ENCODE measurements at places on chromosomes 11 and 22.
A peak's percentile ranks its signal among the peaks of the same experiment; 100 is the strongest.

GRCh38 chr22:44438481-44439131, 59.4 kb downstream of the RTL6 start:
- no peak for DNase-seq

DNA sequence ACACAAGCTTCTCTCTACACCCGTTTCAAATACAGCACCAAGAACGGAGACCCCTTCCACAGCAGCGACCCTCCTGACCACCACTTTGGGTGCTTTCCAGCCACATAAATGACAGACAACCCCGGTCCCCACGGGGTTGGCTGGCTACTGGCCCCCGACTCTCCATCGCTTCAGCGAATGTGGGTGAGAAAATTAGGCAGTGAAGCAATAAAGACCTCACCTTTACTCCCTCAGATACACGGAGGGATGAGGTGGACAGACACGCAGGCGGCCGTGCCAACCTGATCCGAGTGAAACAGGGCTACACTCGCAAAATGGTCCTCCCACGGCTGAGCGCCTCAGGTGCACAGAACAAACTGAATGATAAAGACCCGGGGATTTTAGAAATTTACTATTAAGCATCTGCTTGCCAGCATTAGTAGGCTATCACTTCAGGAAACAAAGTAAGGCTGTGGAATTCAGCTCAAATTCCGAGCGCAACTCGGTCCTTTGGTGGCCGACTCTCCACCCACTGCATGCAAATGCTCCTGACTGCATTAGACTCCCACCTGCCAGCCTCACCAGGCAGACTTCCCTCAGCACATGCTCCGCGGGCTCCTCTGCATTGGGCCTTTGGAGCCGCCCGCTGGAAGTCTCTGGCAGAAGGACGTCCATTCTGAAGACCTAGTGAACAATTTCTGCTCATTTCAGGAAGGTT, 12.8 kb upstream of the EFCAB6 start:
- DNase-seq = peak; percentile 77

- DNase-seq = no peak
Measured at GRCh38 chr11:117439256-117439655, 111.6 kb downstream of the CEP164 start.

DNA sequence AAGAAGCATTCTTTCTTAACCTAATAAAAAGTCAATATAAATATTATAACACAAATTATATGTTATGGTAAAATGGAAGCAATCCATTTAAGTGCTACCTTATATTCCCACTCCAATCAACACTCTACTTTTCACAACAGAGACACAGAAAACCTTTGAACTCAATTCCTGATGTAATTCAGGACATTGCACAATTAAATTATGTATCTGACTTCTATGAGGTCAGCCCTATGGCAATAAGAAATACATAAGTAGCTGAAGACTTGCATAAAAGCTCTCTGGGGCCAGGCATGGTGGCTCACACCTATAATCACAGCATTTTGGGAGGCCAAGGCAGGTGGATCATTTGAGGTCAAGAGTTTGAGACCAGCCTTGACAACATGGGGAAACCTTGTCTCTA, 6.8 kb downstream of the OR4D10 start:
- DNase-seq = no peak

DNA sequence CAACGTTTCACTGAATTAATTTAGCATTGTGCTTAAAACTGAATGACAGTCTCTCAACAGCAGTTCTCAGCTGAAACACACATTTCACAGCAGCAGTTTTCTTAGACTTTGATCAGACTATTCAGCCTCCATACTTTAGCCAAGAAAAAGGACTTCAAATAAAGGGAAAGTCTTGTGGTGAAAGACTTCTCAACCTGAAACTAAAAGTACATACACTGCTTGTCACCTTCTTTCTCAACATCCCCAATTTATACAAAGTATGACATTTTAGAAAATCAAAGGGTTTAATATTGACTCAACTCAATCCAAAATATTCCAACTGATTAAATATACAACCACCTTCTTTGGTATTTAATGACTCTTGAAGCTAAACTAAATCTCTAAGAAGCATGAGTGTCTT, 419.0 kb downstream of the LRRC4C start:
- DNase-seq = no peak

DNA sequence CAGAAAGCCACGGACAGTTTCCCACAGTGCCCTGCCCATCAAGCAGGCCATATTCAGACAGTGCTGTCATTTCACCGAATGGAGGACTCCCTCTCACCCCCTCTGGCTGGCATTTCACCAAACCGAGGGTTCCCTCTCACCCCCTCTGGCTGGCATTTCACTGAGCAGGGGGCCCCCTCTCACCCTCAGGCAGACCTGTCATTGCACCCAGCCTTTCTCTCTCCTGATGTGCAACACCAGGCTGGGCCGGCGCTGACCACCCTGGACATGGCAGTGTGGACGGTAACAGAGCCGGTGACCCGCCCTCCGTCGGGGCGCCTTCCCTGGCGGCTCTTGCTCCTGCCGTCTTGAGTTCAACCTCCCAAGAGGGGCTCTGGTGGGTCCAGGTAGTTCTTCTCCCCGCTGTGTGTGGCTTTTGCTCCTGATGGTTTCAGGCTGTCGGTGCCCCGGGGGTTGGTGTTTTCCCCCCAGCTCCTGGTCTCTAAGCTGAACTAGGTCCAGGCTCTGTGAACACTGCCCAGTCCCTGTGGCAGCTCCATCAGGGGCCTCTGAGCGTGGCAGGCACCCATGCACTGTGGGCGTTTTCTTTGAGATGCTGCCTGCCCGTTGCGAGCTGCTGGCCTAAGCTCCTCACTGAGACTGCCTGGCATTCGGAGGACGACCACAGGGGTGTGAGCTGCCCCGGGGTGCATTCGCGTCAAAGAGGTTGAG, 46.9 kb downstream of the SMIM38 start:
- DNase-seq = no peak

- DNase-seq = no peak
Measured at GRCh38 chr11:112728288-112728687, 232.9 kb upstream of the NCAM1 start.

DNA sequence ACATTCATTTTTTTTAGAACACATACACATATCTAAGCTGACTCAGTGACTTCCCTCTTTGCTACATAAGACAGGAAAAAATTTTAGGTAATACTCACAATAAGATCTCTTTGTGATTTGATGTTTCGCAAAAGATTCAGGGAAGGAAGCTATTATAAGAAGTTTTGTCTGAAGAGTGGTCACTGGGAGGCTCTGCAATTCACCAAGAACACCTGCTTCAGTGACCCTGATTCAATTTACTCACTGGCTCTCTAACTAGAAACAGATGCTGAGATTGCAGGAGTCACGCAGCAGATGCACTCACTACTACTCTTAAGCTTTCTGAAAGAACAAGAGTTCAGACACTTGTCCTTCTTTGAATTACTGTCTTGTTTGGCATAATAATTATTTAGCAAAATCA, 193.6 kb upstream of the DDI1 start:
- DNase-seq = no peak

DNA sequence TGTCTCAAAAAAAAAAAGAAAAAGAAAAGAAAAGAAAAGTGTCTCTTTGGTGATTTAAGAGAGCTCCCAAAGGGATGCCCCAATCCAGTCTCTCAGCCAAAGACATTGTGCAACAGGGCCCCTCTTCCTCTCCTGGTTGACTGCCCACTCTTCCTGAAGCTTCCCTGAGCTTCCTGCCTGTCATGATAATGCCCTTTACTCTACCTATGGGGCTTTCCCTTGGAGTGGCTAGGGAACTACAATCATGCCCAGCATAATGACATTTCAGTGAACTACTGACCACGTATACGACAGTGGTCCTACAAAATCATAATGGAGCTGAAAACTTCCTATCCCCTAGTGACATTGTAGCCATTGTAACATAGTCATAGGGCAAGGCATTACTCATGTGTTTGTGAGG, 118.0 kb downstream of the RASSF10 start:
- DNase-seq = no peak

- no peak for DNase-seq
Measured at GRCh38 chr11:103069367-103069766, 22.6 kb downstream of the DCUN1D5 start.

DNA sequence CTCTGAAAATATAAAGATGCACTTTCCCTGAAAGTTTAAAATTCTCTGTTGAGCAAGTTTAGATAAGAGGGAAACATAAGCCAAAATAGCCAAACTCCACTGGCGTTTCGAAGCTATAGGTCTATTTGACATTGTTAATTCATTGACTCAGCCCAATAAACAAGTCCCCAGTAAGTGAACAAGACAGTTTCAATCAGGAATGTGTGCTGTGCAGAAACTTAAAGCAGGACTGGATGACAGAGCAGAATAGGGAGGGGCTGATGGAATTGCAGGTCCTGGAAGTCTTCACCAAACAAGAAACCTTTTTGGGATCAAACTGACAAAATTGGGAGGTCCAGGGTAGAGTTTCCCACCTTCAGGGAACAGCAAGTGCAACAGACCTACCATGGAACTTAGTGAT, 8.9 kb upstream of the KDM4E start:
- no peak for DNase-seq

DNA sequence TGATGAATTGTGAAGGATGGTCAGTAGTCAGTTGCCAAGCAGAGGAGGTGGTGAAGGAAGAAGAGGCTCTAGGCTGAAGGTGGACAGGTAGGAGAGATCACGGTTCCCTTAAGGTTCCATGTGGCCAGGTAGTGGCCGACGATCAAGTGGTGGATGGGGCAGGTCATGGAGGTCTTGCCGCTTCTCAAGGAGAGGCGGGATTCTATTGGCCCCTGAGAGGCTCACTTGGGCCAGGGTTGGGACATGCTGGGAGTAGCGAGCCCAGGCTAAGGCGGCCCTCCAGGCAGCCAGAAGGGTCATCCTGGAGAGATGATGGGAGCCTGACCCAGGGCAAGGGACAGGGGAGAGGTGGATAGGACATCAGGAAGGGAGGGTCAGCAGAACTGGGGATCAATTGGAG, 20.9 kb upstream of the TMPRSS4 start:
- no peak for DNase-seq
